Bronchial epithelial cell (primary cell): ENCODE measurements at places on chromosomes 1 and 21.

DNA sequence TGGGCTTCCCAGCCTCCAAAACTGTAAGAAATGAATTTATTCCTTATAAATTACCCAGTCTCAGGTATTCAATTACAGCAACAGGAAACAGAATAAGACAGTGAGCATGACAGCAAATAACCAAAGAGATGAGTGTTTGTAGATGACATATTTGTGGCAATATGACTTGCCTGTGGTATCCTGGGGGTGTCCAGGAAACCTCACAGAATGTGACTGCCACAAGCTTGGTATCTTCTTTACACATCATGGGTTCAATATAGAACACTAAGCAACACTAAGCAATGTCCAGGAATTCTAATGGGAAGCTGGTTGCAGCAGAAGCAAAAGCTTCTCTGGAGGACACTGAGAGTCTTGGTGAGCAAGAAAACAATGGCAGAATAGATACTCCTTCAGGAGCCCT is 236.4 kb upstream of the BEND5 start:
- DNase-seq = no peak

DNA sequence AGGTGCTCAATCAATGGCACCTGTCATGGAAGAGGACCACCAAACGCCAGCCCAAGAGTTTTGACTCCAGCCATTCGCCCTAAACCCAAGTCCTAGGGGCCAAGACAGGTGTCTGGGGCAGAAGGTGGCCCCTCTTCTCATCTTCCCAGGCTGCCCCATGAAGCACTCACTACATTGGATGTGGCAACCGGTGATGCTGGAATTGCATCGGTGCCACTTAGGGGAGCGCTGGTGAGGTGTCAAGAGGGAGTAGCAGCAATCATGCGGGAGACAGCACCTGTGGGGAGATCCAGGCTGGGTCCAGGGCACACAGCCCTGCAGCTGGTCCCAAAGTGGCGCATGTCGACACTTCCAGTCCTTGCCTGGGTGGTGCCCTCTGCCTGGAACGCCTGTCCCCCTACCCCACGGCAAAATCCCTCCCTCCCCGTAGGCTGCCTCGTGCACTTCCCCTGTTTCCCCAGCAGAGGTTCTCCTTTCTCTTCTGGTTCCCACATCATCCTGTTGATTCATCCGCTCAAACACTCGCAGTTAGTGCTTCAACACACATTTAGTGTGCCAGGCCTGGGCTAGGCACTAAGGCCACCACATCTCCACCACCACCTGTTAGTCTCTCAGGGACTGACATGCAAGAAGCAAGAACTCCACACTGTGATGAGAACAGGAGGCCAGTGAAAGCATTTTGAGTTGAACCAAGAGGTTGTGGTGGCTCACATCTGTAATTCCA is 18.5 kb downstream of the PLA2G2D start:
- peak; percentile 55 for DNase-seq

GRCh38 chr1:181038399-181038873 is 4.7 kb downstream of the MR1 start:
- DNase-seq = peak; percentile 79

DNA sequence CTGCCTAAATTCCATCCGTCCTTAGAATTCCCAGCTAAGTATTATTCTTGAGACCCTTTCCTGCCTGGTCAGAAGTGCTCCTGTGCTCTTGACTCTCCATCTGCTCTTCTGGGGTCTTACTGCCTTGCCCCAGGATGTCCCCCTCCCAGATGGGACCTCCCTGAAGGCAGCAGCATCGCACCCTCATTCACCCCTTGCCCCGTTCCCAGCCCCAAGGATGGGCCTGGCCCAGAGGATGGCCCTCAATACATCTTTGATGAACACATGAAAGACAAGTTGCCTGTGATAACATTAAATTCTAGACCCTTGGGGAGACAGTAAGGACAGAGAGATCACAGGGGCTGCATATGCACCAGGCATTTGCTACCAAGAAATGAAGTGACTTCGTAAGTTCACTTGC is 167.2 kb downstream of the TRABD2B start:
- no peak for DNase-seq

DNA sequence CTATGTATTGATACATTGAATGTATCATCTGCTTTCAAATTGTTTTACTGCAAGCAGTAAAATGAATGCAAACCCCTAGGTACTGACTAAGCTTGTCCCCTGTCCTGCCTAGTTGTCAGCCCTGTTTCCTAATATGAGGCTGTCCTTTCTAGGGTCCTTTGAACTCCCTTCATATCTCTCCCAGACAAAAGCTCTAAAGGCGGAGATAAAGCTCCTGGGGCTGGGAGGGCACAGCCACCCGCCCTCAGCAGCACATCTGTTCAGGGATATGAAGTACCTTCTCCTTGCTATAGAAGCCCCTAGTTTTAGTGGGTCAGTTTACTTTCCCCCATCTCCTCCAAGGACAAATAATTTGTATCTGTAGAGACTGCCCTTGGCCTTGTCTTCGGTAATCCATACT is 93.1 kb upstream of the ETS2 start:
- no peak for DNase-seq

DNA sequence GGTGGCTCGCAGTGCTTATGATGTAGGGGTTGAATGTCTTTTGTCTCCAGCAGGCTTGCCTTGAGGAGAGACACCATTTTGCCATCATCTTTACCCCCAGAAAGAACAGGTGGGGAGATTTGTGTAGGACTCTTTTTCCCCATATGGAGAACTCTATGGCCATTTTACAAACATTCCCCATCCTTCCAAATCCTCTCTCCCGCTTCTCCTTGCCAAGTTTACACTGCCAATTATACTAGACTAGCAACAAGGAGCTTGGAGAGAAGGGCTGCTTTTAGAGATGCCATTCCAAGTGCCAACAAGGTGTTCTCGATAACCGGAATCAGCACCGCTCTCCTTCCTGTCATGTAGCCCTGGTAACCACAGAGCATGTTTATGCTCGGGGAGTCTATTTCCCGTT is 233.1 kb downstream of the CAMTA1 start:
- no peak for DNase-seq

GRCh38 chr1:184075055-184076029 is 23.8 kb downstream of the TSEN15 start:
- DNase-seq = peak; percentile 55

DNA sequence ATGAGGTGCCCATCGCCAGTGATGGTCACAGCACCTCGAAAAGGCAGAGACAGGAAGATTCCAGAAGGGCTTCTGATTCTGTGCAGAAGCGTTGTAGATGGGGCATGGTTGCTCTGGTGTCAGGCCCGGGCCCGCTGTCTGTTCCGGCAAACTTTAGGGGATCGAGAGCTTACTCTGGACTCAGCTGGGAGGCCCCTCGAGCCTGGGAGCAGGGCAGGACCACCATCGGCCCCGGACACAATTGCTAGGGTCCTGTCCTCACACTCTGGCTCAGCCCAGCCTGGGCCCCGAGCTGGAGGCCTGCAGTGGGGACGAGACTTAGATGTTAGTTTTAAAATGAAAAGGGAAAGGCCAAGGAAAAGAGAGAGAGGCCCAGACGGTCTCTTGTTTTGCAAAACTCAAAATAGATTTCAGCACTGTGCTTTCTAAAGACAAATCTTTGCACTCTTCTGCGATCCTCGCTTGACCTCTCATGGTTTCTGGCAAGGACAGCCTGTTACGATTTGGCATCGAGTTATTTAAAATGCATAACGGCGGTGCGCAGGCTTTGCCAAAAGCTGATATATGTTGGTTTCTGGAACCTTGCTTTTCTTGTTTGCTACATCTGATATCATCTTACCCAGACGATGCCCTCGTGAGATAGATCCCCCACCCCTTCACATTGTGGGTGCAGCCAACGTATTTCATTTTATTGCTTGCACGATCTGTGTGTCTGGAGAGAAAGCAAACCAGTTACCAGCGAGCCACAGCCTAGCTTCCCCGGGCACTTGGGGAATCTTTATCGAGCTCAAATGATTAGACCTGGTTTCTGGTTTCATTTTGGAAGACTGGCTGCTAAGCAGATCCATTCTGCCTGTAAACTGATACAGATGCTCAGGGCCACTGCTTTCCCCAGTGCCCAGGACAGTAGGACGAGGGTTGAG is 58.0 kb downstream of the PRDM16 start:
- DNase-seq = no peak

DNA sequence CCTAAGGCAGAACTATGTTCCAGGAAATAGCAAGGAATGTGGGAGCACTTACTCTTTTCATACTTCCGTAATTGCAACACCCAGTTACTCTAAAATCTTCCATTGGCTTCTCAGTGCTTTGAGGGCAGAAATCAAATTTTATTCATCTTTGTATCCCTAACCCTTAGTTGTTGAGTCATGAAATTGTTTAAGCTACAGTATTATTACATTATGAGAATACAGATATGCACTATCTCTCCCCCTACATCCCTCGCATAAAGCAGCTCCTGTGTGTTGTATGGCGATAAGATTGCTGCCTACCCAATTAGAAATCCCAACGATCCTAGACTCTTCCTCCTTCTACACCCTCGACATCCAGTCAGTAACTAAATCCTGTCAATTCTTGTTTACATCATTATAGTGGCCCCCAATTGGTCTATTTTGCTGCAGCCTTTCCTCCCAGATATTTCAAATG is 2.6 kb downstream of the AIDA start:
- DNase-seq = no peak

GRCh38 chr1:85707267-85707989 is 805 bp downstream of the ZNHIT6 start:
- DNase-seq = peak; percentile 21

DNA sequence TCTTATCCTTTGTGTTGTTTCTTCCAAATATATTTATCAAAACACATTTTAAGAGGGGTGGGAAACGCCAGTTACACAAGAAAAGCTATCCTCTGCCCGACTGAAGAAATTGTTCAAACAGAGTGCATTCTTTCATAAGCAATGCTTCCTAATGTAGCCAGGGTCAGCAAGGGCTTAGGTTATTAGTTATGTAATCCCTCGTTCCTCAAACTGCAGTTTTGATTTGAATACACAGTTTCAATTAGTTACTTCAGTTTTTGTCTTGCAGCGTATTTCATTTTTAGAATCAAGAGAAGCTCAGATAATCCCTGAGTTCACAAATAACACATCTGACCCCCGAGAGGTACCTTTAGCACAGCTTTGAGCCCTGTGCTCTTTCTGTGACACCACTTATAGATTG is 141.7 kb upstream of the NRIP1 start:
- no peak for DNase-seq

GRCh38 chr1:30819244-30819571 is 61.6 kb upstream of the LAPTM5 start:
- no peak for DNase-seq

- DNase-seq = peak; percentile 33
Measured at GRCh38 chr1:199279872-199280645, 641.2 kb downstream of the PTPRC start.

DNA sequence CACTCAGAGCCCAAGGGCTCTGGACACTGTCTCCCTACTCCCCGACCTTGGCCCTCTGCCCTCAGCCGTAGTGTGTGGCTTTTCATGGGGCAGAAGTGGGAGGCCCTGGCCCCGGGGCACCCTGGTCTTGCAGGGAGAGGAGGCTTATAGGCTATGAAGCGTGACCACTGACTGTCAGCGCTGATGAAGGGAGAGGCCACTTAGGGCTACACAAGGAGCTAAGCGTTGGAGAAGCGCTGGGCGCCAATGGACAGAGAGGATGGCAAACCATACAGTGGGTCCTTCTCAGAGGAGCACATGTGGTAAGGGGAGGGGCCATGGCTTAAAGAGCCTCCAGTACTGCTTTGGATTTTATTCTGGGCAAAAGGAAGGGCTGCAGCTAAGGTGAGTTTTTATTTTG is 7.9 kb downstream of the CRABP2 start:
- no peak for DNase-seq

DNA sequence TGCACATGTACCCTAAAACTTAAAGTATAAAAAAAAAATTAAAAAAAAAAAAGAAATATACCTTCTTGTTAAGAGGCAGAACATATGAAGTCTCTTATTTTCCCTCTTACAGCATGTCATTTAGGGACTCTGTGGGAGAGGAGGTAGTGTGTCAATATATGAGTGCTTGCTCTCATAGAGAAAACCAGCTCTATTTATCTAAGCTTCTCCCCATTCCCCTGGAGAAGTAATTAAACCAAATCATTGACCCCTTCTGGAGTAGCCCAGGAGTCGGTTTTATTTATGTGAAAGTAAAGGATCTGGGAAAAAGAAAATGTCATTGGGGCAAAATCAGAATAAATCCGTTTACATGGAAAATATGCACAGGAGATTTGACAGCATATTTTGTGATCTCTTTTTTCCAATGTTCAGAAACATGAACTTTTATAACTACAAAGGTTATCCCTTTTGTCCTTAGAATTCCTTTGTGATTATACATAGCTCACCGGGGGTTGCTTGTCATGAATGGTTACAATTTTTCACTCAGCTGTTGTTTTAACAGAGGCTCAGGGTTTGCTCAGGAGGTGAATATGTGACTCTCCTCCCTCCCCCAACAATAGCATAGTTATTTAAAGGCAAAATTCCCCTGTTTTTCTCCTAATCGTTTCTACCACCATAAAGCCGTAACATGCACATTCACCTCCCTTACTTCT is 114.5 kb upstream of the C1orf21 start:
- no peak for DNase-seq

GRCh38 chr1:159949123-159949522 is 3.7 kb upstream of the IGSF9 start:
- no peak for DNase-seq

GRCh38 chr1:169052727-169053126 is 53.8 kb upstream of the ATP1B1 start:
- no peak for DNase-seq

DNA sequence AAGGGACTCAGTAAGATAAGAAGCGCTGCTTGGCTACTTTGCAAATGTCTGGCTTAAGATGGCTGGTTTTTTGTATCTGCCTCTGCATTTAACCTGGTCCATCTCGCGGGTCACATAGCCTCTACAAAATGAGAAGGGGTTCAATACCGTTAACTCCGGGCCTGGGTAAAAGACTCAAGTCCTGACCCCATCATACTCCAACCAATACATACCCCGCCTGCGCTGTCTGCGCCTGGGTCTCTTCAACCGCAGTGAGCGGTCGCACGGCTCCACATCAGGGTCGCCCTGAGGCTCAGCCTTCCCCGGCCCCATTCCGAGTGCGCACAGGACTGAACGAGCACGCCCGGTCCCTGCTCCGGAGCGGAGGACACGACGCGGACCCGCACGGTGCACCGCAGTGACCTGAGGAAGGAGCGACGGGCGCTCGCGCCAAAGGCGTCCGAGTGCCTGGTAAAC is 558 bp upstream of the PGD start:
- DNase-seq = no peak

GRCh38 chr1:160471253-160471652 is 51.8 kb downstream of the SLAMF6 start:
- DNase-seq = no peak

GRCh38 chr1:113647164-113647563 is 112.1 kb downstream of the PHTF1 start:
- no peak for DNase-seq

DNA sequence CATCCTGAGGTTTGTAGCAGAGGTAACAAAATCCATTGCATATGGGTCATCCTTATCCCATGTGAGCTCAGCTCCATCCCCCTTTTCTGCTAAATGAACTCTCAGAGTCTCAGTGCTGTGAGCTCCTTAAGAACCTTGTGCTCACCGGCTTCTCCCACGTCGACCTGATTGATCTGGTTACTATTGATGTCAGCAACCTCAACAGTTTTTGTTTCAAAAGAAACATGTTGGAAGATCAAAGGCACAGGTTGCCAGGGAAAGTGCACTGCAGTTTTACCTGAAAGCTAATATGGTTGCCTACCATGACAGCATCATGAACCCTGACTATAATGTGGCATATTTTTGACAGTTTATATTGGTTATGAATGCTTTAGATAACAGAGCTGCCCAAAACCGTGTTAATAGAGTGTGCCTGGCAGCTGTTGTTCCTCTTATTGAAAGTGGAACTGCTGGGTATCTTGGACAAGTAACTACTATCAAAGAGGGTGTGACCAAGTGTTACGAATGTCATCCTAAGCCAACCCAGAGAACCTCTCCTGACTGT is 131.4 kb downstream of the HS2ST1 start:
- no peak for DNase-seq
